COR-L47 (cell line): ENCODE measurements at places on chromosomes 1 and 21.

- DNase-seq = no peak
Measured at GRCh38 chr1:157154940-157155514, 16.8 kb upstream of the ETV3 start.

DNA sequence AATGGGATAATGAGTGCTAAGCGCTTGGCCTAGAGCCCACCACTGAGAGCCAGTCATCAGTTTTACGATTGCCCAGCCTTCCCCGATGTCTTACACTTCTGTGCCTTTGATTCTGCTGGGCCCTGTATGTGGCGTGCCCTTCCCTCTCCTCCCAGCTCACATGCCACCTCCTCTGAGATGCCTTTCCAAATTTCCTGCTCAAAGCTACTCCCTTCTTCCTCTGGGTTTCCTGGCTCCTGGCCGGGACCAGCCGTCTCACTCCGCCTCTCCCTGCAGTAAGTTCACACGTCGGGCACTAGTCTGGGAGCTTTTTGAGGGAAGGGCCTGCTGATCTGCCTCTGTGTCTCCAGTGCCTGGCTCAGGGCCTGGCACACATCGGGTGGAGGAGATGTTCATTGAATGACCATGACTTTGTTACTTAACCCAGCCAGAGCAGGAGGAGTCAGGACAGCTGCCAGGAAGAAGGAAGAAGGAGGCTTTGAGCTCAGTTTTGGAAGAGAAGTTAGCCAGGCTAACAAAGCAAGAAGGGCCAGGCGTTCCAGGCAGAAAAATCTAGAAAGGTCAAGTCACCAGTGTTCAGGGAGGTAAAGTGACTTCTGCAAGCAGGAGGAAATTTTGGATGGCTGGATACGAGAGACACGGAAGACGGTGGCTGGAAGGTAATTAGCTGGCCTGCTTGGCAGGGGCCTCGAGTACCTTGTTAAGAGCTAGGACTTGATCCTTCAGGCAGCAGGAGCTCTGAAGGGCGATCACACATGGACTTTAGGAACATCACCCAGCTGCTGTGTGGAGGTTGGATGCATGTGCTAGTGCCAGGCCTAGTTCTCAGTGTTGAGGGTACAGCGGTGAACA lies 63.6 kb downstream of the EPHB2 start:
- no peak for DNase-seq

- no peak for DNase-seq
Measured at GRCh38 chr1:240234485-240235210, 143.0 kb downstream of the FMN2 start.

DNA sequence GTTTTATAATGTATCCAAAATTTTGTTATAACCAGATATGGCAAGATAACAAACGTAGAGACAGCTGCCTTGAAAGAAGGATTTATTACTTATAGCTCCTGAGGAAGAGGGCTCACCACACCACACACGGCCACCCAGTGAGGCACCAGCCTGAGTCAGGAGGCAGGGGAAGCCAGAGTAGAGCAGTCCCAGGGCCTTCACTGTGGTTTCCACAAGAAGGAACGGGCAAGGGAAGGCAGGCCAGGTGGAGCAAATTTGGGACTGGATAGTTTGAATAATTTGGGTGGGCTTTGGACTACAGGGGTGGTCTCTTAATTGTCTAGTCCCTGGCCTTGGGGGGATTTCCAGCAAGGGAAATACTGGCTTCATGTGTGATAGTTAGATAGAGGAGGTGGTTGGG lies 72.5 kb downstream of the RRAGC start:
- DNase-seq = no peak

DNA sequence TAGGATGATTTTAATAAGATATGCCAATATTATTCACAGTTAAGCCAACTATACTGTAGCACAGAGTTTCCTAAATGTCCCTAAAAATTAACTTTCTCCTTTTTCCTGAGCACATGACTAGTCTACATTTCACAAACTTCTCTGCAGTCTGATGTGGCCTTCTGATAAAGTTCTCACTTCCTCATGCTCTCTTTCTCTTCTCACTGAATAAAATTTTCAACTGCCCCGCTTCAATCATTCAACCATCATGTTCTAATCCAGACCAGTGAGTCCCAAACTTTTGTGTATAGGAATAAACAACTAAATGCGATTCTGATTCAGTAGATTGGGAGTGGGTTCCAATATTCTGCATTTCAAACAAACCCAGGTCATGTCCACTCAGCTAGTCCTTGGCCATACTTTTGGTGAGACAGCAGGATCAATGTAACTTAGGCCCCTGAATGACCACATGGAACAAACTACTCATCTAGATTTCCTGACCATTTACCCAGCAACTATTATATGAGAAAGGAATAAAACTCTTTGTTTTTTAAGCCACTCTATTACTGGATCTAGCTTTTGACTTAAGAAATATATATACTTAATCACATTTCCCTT lies 20.1 kb downstream of the TUT4 start:
- DNase-seq = no peak

DNA sequence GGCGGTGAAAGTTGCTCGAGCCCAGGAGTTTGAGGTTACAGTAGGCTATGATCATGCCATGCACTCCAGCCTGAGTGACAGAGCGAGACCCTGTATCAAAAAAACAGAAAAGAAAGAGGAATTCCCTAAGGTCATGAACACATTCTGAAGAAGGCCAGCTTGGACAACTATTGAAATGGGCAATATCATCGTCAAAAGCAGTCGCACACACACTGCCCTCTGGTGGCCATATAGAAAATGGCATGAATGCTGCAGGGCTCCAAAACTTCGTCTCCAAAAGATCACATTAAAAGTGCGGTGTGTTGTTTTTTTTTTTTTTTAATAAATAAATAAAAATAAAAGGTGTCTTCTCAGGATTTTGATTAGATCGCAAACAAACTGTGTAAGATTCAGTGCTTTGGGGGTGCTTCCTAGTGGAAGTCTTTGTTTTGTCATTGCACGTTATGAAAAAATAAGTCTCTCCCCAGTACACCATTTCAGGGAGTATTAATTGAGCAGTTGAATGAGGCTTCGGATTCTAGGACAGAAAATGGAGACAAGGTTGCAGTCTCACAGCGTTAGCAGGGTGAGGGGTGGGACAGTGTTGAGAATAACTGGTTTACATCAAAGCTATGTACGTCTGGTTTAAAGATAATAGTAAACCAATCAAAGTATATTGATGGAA lies 87.5 kb upstream of the FMN2 start:
- no peak for DNase-seq

- DNase-seq = no peak
Measured at GRCh38 chr1:172121081-172121717, 279.9 kb downstream of the DNM3 start.

GRCh38 chr21:44354775-44355771 lies 1.7 kb downstream of the TRPM2 start:
- no peak for DNase-seq
